A673 (cell line): ENCODE measurements at places on chromosomes 2 and 18. TPM values are rescaled to one million over a fixed set of nuclear protein-coding genes. Genes with fewer than 3 reads are reported as not detected.

Gene RIT2
- total RNA-seq: not detected in 2 replicates

Gene CENPA
- 59.2 and 66.3 TPM in 2 replicates for total RNA-seq

Gene NT5C1B
- total RNA-seq: not detected in 2 replicates

- no peak for DNase-seq
Observed at GRCh38 chr2:62831729-62832128, 126.2 kb downstream of the EHBP1 start.

DNA sequence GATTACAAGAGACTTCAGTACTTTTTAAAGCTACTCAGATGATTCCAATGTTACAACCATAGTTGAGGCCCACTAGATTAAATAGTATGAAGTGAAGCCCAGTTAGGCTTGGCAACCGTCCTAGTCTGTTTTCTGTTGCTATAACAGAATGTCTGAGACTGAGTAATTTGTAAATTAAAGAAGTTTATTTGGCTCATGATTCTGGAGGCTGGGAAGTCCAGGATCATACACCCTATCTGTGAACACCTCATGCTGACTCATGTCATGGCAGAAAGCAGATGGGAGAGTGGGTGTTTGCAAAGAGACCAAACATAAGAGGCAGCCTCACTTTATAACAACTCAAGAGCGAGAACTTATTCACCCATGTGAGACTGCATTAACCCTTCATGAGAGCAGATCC lies 63.1 kb downstream of the CCDC150 start:
- DNase-seq: no peak
